ENCODE measurements at places on chromosomes 2 and 18. TPM values are rescaled to one million over a fixed set of nuclear protein-coding genes. Genes with fewer than 3 reads are reported as not detected.

- no peak for DNase-seq
These were observed 1176.5 kb upstream of the TMEFF2 start for GRCh38 chr2:193371200-193371599.

CHST10 gene
- total RNA-seq: 6.8 TPM

DNA sequence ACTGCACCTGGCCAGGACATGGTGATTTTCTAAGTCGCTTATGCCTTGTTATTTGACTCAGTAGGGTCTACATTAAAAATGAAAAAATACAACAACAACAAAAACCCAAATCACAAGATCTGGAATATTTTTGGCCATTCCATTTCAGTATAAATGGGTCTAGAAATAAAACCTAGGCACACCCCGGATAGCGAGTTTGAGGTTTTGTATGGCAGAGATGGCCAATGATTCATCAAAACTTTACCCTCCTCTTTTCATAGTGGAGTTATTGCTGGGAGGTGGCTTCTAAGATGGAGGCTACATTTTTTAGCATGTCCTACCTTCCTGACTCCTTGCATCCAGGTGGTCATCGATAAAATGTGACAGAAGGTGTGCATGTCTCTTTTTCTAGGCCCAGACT is 49.3 kb upstream of the PELI1 start:
- DNase-seq: no peak

RGPD4 gene
- total RNA-seq: not detected

DSG4 gene
- total RNA-seq: 12.5 TPM

GRCh38 chr2:191056228-191056627 is 42.3 kb upstream of the STAT1 start:
- DNase-seq: no peak

DNA sequence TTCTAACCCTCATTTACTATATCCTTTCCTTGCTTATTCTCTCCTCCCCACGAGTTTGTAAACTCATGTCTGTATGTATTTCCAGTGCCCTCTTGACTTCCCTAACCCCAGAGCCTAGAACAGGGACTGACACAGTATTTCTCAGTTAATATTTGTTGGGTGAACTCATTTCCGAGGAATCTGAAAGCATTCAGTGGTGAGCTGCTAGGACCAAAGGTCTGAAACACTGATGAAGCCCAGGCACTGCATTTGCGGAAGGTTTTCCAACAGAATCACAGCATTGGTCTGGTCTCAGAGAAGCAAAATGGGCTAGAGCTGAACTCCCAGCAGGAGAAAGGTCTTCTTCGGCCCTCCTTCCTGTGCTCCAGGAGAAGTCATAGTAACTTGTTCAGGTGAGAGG is 56.8 kb downstream of the SOX11 start:
- DNase-seq: no peak

DNA sequence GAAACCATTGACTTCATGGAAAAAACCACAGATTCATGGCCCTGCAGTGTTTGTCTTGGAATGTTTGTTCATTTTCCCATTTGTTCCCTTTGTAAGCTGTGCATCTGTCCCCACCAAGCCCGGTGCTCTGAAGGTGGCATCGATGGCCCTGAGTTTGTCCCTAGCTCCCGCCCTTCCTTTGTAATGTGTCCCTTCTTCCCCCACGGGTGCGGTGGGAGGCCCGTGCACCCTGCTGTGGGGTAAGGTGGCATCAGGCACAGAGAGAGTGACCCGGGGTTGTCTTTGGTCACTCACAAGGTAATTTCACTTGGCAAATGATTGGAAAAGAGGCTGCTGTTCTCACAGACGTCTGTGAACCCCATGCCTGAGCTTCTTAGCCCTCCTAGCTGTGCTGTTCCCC is 28.7 kb downstream of the KLHL29 start:
- DNase-seq: no peak

DNA sequence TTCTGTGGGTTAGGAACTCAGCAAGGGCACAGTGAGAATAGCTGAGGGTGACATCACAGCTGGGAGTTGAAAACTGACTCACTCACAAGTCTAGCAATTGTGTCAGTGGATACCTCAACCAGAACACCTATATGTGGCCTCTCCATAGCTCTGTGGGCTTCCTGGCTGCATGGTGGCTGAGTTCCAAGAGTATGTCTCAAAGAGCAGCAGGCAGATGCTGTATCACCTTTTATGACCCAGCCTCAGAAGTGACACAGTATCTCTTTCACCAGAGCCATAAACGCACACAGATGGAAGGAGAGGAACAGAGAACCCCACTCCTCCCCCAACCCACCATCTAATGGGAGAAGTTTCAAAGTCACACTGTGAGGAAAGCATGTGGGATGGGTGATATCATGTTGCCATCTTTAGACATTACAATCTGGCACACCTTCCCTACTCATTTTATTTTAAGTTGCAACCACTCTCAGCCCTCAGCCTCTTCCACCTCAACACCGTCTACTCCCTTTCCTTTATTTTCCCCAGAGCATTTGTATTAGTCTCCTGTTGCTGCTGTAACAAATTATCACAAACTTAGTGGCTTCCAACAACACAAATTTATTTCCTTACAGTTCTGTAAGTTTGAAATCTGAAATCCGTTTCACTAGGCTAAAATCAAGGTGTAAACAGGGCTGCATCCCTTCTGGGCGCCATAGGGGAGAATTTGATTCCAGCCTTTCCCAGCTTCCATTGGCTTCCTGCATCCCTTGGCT is 134.6 kb upstream of the SPATS2L start:
- DNase-seq: no peak

GRCh38 chr2:127032621-127033020 is 74.3 kb downstream of the BIN1 start:
- DNase-seq: peak; percentile 64

SAG gene
- total RNA-seq: not detected

APCDD1 gene
- total RNA-seq: 125 TPM

- DNase-seq: no peak
These were observed 90.5 kb downstream of the HNRNPLL start for GRCh38 chr2:38512211-38512610.

UGT1A4 gene
- not detected for total RNA-seq

- DNase-seq: no peak
These were observed 9.7 kb downstream of the OSR1 start for GRCh38 chr2:19348692-19349091.

AGAP1 gene
- 25.6 TPM for total RNA-seq

SLC1A4 gene
- 9.9 TPM for total RNA-seq

SULT1C4 gene
- total RNA-seq: 14.7 TPM

DNA sequence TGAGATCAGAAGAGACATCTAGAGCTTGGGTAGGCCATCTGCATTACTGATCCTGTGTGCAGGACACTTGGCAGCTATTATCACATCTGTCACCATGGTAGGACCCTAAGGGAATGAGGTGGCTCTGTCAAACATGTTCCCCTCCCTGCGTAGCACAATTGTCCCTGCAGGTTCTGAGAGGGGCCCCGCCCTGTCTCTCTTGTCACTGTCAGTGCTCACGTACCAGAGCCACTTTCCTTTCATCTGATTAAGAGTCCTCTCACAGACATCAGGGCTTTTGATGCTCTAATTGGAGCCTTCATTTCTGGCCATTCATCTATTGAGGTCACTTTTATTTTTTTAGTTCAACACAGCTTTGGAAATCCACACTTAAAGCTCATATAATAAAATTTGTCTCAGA is 38.5 kb downstream of the NEB start:
- DNase-seq: no peak
